ENCODE measurements at places on chromosomes 1 and 21.

DNA sequence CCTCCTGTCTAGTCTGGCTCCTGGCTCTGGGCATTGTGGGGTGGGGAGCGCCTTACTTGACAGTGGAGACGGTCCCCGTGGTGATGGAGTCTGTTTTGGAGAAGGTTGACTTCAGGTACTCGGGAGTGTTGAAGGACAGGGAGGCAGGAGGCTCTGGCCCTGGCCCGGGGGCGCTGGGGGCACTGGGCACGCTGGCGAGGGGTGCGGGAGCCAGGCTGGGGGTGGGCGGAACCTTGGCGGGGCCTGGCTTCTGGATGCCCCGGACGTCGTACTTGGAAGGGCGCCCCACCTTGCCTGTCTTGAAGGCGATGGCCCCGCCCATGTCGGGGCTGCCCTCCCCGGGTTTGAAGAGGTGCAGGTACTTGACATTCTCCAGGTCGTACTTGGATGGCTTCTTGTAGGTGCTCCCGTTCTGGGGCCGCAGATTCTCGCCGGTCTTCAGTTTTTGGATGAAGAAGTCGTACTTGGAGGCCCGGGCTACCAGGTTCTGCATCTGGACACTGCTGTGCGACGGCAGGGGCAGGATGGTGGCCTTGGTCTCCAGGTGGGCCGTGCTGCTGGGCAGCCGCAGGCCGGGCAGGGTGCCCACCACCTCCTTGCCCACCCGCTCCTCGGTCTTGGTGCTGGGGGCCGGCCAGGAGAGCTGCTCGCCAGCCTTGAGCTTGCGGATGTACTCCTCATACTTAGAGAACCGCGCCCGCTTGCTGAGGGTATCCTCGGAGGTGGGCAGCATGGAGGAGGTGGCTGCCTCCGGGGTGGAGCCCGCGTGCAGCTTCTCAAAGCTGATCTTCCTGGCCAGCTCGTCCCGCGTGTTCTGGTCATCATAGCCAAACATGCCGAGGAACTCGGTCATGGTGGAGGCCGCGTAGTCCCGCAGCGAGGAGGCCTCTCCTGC is 136.6 kb downstream of the CASZ1 start:
- DNase-seq: no peak

- DNase-seq: peak; percentile 45
Measured at GRCh38 chr1:17636612-17637011, 97.1 kb downstream of the ARHGEF10L start.

DNA sequence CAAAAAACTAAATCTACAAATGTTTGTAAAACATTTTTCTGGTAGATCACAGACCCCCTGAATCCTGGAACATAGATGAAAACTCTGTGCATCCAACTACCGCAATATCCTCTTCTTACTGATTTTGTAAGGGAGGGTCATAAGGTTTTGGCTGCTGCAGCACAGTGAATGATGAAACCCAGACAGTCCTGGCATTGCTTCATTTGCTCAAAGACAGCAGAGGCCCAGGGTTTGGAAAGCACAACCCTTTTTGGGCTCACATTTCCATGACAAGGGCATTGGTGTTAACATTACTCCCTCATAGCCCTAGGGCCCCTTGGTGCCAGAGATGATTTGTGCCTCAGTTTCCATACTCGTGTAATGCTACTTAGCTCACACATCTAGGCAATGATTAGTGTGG is 51.2 kb downstream of the PLXNA2 start:
- no peak for DNase-seq

- DNase-seq: no peak
Measured at GRCh38 chr1:200642481-200642880, 21.9 kb upstream of the KIF14 start.

DNA sequence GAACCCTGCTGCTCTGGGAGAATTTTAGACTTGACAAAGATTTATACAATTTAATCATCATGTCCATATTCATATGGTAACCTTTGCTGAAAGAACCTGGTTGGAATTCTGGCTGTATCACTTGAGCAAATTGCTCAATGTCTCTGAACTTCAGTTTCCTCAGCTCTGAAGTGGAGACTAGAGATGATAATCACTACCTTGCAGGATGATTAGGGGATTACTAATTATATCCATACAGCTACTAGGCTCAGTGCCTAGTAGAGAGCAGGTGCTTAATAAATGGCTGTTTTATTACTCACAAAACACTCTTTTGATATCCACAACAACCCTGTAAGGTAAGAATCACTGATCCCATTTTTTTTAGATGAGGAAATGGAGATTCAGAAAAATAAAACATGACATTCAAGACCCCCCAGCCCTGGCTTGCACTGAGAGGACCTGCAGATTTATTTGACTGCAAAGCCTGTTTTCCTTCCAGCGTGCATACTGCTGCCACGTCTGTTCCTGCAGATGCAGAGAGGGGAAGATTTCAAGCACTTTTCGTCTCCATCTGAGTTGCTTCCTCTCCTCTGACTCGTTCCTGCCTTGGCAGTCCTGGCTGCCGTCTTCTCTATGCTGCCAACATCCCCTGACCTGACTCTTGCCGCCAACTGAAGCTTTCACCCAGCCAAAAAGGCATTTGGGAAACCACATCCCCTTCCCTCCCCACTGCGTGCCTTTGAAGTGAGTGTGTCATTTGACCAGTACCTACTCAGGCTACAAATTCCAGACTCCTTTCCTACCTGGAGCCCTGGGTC is 203.0 kb downstream of the PLPP3 start:
- peak; percentile 52 for DNase-seq

DNA sequence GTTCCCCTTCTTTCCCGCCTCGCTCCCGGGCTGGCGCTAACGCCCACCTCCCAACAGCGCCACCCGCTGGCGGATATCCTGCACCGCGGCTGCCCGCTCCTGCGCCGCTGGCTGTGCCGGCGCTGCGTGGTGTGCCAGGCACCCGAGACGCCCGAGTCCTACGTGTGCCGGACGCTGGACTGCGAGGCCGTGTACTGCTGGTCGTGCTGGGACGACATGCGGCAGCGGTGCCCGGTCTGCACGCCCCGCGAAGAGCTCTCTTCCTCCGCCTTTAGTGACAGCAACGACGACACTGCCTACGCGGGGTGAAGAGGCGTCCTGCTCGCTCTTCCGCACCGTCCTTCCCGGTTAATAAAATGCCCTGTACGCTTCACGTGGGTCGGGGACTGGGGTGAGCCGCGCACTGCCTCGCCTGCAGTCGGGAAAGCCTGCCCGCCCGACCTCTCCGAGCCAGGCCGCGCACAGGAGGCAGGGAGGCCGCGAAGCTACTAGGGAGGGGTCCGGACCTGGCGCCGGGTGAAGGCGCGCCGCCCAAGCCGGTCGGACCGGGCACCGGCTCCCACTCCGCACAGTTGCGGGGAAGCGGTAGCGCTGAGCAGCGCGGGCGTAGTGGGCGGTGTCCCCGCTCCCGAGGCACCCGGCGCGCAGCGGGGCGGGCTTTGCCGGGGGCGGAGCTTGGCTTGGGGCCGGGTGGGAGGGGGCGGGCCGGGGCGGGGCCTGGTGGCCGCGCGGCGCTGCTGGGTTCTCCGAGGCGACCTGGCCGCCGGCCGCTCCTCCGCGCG is at the start of gene ADAM15:
ADAM15 (plus strand) TSS at position 757 of the 782 bp plus-strand sequence. CDS start 71 bp downstream, outside the sequence.
- DNase-seq: peak; percentile 55

- DNase-seq: no peak
Measured at GRCh38 chr1:232012773-232013386, 386.3 kb downstream of the DISC1 start.

- no peak for DNase-seq
Measured at GRCh38 chr21:43320526-43320925, 106.4 kb downstream of the SIK1 start.

All from foreskin keratinocyte (primary cell).